Epithelial cell of proximal tubule (primary cell): ENCODE measurements at places on chromosomes 5 and 9. TPM values are rescaled to one million over a fixed set of nuclear protein-coding genes. Genes with fewer than 3 reads are reported as not detected.

The QRFP gene
- not detected in 2 replicates for total RNA-seq

The WWC1 gene
- 87.2 and 94.5 TPM in 2 replicates for total RNA-seq

The FREM1 gene
- 0.17 and 0.22 TPM in 2 replicates for total RNA-seq

The DOK3 gene
- total RNA-seq = 0.36 and 1.5 TPM in 2 replicates

The TEK gene
- total RNA-seq = not detected in 2 replicates

The TNFSF8 gene
- not detected in 2 replicates for total RNA-seq

The SPATA31C1 gene
- 0.14 TPM in 1 of 2 replicates, not detected in the other for total RNA-seq

The WHRN gene
- total RNA-seq = 1.7 and 5.2 TPM in 2 replicates

The UGT3A1 gene
- total RNA-seq = 0.12 TPM in 1 of 2 replicates, not detected in the other

The CMYA5 gene
- total RNA-seq = 0.35 and 2.8 TPM in 2 replicates

The DIPK1B gene
- 11.4 and 20.3 TPM in 2 replicates for total RNA-seq

The PTCH1 gene
- total RNA-seq = 1.7 and 3.5 TPM in 2 replicates

The ANXA2R gene
- total RNA-seq = 0.35 and 2.2 TPM in 2 replicates

The QSOX2 gene
- 17.8 and 19.2 TPM in 2 replicates for total RNA-seq

The CDX1 gene
- not detected in 2 replicates for total RNA-seq

The TMEM267 gene
- 7.8 and 9.3 TPM in 2 replicates for total RNA-seq

The SHLD3 gene
- 1.8 and 2.0 TPM in 2 replicates for total RNA-seq

The TYRP1 gene
- not detected in 2 replicates for total RNA-seq

The ZNF354C gene
- 2.4 and 3.1 TPM in 2 replicates for total RNA-seq

The PCDHA1 gene
- total RNA-seq = not detected in 2 replicates

The NRG2 gene
- 0.43 and 1.5 TPM in 2 replicates for total RNA-seq

The AMBP gene
- total RNA-seq = not detected in 2 replicates

The PPP2R2B gene
- 1.1 and 3.9 TPM in 2 replicates for total RNA-seq
